ENCODE measurements at places on chromosomes 11 and 22.

DNA sequence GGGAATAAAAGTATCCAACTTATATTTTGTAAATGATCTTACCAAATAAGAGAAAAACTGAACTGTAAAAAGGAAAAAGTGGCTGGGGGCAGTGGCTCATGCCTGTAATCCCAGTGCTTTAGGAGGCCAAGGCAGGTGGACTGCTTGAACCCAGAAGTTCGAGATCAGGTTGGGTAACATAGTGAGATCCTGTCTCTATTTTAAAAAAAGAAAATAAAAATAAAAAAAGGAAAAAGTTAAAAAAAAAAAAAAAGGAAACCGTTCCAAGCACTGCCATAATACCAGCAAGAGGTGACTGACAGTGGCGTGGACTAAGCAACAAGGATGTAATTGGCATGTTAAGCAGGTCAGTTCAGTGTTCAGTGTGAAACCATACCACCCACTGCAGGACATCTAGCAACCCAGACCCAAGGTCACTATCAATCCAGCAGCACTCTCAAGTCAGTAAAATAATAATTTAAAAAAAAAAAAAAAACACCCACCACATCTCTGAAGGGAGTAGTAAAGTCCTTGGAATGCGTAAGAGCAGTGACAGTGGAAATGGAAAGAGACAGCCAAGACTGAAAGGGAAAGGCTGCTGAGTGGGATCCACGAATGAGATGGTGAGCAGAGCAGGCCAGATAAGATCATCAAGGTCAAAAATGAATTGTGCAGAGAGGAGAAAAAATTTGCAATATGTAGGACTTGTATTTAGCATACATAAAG, 43.6 kb downstream of the MAPK1 start:
- no peak for DNase-seq

GRCh38 chr11:25859776-25860175, 472.2 kb upstream of the ANO3 start:
- no peak for DNase-seq

- no peak for DNase-seq
Observed at GRCh38 chr11:120261321-120261720, 21.4 kb downstream of the POU2F3 start.

GRCh38 chr11:3867209-3868091, 12.0 kb downstream of the STIM1 start:
- no peak for DNase-seq

GRCh38 chr22:28802595-28803123, 2.3 kb upstream of the XBP1 start:
- DNase-seq, result no peak

DNA sequence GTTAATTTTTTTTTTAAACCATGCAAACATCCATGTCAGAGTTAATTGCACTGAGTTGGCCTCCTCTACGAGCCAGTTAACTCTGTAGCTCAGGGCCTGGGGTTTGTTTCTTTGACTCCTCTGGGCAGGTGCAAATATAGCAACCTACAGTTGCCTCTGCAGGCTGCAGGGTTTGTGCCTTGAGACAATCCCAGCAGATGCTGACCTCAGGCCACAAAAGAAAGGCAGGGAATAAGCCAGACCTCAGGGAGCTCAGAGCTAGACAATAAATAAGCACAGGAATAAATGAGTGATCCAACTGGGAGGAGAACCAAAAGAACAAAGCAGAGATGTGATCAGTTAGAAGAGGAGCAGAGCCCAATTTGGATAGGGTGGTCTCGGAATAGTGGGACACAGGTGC, 390.8 kb downstream of the SHANK2 start:
- no peak for DNase-seq

DNA sequence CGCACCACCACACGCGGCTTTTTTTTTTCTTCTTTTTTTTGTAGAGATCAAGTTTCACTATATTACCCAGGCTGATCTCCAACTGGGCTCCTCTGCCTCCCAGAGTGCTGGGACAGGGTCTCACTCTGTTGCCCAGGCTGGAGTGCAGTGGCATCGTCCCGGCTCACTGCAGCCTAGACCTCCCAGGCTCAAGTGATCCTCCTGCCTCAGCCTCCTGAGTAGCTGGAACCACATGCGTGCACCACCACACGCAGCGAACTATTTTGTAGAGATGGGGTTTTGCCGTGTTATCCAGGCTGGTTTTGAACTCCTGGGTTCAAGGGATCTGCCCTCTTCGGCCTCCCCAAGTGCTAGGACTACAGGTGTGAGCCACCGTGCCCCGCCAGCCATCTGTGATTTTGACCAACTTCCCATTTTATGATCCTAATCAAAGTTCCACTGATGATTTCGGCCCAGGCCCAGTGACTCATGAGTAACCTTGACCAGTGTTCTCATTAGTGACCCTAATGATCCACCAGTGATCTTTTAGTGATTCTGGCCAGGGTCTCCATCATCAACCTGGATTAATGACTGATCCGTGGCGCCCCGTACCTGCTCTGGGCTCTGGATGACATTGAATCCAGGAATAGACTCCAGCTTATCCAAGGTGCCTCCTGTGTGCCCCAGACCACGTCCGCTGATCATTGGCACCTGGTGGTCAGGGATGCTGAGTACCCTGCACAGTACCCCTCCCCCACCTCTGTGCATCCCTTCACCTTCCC, 1.7 kb downstream of the TYMP start:
- DNase-seq, result no peak

- DNase-seq, result no peak
Observed at GRCh38 chr22:30538280-30538679, 8.3 kb downstream of the SEC14L6 start.

DNA sequence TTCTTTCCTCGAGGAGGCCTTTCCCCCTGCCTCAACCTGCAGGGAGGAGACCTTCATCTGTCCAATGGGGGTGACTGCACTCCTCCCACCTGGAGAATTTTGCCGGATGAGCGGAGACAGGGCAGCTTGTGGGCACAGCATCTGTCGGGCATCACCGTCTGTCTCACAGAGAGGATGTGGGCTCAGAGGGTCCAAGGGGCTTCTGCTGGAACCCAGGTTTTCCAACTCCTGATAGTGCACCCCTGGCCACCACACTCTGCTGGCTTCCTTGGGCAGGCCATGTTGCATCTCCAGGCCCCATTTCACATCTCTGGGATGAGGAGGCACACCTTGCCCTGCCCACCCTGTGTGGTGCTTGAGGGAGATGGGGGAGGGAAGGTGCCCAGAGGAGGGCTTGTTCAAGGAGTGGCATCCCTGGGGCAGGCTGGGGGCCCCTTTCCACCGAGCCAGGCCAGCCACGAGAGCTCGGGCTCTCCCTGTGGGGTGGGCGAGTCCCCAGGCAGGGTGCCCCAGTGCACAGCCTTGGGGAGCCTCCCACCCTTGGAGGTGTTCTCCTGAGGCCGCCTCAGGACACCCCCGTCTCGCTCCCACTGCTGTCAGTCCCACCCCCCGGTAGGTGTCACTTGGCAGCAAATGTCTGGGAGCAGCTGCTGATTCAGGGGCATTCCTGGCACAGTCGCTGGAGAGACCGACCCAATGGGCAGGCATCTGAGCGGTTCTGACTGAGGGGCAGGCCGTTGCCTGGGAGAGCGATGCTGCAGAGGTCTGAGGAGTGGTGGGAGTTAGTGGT, 84.2 kb downstream of the MORC2 start:
- no peak for DNase-seq

DNA sequence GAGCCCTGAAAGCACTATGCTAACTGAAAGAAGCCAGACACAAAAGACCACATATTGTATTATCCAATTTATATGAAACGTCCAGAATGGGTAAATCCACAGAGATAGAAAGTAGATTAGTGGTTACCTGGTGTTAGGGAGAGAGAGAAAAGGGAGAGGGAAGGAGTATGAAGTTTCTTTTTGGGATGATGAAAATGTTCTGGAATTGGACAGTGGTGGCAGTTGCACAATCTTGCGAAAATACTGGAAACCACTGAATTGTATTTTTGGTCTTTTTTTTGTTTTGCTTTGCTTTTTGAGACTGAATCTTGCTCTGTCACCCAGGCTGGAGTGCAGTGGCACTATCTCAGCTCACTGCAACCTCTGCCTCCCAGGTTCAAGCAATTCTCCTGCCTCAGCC, 63.5 kb downstream of the MRTFA start:
- DNase-seq, result no peak

DNA sequence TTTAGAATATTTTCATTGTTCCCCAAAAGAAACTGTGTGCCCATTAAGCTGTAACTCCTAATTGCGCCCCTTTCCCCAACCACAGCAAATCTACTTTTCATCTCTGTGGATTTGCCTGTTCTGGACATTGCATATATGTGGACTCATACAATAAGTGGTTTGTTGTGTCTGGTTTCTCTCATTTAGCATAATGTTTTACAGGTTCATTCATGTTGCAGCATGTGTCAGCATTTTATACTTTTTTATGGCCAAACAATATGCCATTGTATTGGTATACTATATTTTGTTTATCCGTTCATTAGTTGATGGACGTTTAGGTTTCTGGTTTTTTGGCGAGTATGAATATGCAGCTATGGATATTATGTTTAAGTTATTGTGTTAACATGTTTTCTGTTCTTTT, 23.8 kb downstream of the NUCB2 start:
- DNase-seq, result no peak
